ENCODE measurements at places on chromosomes 7 and 10. TPM values are rescaled to one million over a fixed set of nuclear protein-coding genes. Genes with fewer than 3 reads are reported as not detected.
A peak's percentile ranks its signal among the peaks of the same experiment; 100 is the strongest.

Gene FAM25A
- not detected for total RNA-seq

DNA sequence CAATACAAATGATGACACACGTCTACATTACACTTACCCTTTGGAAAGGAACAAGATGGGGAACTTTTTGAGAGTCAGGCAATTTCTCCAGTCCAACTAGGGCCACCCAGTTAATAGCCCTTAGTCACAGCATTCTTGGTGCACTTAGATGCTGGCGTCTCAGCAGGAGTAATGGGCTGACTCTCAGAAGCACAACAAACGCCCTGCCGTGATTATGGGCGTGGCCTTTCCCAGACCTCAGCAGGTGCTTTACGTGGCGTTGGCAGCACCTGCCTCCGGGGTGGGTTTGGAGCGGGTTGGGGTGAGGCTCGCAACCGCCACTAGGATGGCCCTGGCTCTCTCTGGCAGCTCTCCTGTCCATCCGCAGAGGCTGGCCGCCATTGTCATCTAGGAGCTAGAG lies 147.6 kb upstream of the SHH start:
- H3K4me3 ChIP-seq, result no peak overlapping the region
- no peaks in the 10 kb centered on the region for H3K36me3 ChIP-seq
- DNase-seq, result no peak
- no peaks in the 10 kb centered on the region for H3K4me1 ChIP-seq

- H3K27ac ChIP-seq, result no peak overlapping the region
- no peak overlapping the region for H3K4me3 ChIP-seq
- DNase-seq, result no peak
- no peaks in the 10 kb centered on the region for H3K4me1 ChIP-seq
- peaks cover 30% of the 10 kb centered on the region for H3K27me3 ChIP-seq
- no peaks in the 10 kb centered on the region for H3K36me3 ChIP-seq
Measured at GRCh38 chr7:50358041-50358705, 53.7 kb downstream of the IKZF1 start.

Gene IRF5
- total RNA-seq, result 0.44 TPM

DNA sequence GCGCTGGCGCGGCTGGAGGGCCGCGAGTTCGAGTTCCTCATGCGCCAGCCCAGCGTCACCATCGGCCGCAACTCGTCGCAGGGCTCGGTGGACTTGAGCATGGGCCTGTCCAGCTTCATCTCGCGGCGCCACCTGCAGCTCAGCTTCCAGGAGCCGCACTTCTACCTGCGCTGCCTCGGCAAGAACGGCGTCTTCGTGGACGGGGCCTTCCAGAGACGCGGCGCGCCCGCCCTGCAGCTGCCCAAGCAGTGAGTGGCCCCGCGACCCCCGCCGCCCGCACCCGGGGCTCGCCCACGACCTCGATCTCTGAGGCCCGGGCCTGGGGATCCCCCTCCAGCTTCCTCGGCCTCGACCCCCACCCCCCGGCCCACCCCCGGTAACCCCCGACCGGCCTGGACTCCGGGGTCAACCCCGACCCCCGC lies 537 bp downstream of the FOXK1 start:
- no peak overlapping the region for H3K27ac ChIP-seq
- H3K4me3 ChIP-seq, result peak overlapping the region; percentile 82
- H3K4me1 ChIP-seq, result peaks cover 15% of the 10 kb centered on the region
- peaks cover 2% of the 10 kb centered on the region for H3K36me3 ChIP-seq
- H3K27me3 ChIP-seq, result peaks cover 6% of the 10 kb centered on the region
- no peak for DNase-seq

DNA sequence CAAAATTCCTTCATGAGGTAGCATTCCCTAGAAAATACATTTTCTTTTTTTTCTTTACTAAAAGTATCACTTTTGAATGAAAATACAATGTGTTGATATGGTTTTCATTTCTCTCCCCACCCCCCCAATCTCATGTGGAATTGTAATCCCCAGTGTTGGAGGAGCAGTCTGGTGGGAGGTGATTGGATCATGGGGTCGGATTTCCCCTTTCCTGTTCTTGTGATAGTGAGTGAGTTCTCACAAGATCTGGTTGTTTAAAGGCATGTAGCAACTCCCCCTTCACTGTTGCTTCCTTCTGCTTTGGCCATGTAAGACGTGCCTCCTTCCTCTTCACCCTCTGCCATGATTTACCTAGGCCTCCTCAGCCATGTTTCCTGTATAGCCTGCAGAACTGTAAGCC lies 790.3 kb upstream of the KCND2 start:
- peaks cover 1% of the 10 kb centered on the region for H3K4me1 ChIP-seq
- no peak overlapping the region for H3K4me3 ChIP-seq
- no peak for DNase-seq
- no peaks in the 10 kb centered on the region for H3K36me3 ChIP-seq
- H3K27me3 ChIP-seq, result no peaks in the 10 kb centered on the region

Measured in progenitor cell of endocrine pancreas (in vitro differentiated cells).